ENCODE measurements at places on chromosomes 7 and 10.

DNA sequence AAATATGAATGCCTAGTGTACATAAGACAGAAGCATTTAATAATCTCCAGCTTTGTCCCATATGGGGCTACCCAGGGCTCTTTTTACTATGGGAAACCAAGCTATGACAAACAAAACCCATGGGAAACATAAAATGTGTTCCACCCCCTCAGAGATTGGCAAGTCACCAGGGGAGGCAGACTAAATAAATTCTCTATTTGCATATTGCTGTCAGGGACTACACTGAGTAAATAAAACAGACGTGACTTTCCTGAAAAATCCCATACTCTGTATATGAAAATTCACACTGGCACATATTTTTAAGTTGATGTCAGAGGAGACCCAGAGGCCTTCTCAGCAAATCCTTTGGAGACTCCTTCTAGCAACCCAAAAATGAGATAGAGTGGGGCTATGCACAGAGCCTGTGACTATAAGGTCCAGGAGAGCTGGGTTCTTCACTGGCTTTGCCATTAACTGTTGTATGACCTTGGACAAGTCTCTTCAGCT, 44.0 kb upstream of the HPSE2 start:
- DNase-seq = no peak

DNA sequence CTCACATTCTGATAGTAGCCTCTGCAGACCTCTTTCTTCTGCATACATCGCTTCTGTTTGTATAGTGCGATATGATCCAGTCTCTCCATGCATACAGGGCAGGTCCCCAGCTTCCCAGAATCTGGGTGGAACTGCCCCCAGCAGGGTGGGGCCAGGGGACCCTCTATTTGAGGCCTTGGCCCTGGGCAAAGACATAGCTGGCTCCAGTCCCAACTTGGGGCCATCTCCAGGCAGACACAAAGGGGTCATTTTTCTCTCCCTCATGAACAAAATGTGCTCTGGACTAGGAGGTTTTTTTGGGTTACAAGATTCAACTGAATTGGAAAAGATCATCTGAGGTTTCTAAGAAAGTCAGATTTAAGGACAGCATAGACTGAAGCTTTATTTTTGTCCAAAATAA, 21.1 kb upstream of the HSPA12A start:
- DNase-seq = no peak

- no peak for DNase-seq
These were observed 20.3 kb downstream of the VCL start for GRCh38 chr10:74018241-74018640.

DNA sequence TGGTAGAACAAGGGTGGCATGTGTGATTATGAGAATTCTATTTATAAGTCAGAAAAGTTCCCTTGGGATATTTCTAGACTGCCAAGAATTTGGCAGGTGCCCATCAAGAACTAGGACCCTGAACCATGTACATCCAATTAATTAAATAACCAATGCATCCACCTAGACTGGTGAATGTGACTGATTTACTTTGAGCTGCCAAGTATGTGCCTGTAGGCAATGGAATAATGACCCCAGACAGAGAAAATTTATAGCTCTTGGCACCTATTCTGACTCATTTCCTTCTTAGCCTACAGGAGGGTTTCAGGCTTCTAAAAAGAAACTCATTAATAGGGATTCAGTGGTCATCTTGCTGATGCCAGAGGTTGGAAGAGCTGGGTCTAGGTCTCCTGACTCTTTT, 54.9 kb downstream of the KCNH2 start:
- no peak for DNase-seq

- no peak for DNase-seq
These were observed 46.2 kb downstream of the DAGLB start for GRCh38 chr7:6401536-6401935.

GRCh38 chr10:79206300-79207095, 137.7 kb downstream of the ZMIZ1 start:
- no peak for DNase-seq

- DNase-seq = no peak
These were observed 19.3 kb downstream of the TCAF1 start for GRCh38 chr7:143882604-143883078.

DNA sequence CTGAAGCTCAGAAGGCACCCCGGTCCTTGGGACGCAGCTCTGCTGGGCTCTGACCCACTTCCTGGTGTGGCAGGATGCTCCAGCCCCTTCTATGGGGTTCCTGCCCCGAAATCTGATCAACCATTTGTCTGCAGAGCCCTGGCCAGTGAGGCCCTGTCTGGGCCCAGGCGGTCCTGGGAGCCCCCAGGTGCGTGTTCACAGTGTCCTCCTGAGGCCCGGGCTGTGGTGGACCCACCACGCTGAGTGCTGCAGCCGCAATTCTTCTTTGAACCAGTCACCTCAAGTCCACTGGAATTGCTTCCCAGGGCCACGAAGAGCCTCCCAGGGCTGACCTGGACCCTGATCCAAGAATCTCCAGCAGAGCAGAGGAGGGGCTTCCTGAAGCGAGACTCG, 19.1 kb downstream of the KNDC1 start:
- DNase-seq = no peak

DNA sequence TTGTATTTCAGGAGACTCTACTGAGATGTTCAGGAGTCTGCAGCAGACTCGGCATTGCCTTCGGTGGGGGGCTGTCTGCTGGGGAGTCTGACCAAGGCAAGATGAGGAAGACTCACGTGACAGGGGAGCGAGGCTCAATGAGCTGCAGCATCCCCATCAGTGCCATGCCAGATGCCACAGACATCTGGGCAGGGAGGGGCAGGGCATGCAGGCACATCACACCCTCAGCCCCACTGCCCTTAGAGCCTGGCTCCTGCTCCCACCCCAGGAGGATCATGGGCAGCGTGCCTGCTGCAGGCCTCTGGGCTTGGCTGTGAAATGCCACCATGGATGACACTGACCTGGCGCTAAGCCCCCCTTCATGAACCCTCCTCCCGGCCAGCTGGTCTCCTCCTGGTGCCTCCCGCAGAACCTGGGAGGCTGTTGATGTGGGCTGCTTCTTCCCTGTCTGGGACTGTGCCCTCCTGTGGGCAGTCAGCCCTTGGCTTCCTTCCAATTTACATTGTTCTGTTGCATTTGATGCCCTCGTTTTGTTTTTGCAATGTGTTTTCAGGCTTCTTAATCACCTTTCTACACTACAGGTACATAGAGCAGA, 235.0 kb downstream of the PAXIP1 start:
- DNase-seq = no peak

GRCh38 chr10:96507044-96507443, 6.7 kb downstream of the TLL2 start:
- no peak for DNase-seq

DNA sequence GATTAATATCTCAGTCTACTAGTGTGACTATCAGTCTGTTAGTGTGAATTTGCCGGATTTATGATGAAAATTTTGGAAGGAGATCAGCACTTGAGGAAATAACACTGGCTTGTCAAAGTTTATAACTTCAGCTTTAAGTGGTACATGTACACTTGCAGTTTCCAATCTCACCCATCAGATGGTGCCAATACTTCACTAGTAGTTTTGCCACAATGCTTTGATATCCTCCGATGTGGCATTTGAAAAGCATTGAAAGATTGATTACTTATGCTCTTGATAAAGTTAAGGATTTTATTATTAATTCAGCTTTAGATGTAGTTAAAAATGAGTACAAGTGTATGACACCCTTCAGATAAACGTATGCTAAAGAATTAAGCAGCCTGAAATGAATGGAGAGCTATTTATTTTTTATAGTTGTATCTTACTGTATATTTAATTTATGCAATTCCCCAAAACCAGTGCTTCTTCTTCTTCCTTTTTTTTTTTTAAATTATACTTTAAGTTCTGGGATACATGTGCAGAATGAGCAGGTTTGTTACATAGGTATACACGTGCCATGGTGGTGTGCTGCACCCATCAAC, 98.2 kb downstream of the ANLN start:
- no peak for DNase-seq

GRCh38 chr10:87861953-87862678, 1.2 kb downstream of the KLLN start:
- peak; percentile 94 for DNase-seq

DNA sequence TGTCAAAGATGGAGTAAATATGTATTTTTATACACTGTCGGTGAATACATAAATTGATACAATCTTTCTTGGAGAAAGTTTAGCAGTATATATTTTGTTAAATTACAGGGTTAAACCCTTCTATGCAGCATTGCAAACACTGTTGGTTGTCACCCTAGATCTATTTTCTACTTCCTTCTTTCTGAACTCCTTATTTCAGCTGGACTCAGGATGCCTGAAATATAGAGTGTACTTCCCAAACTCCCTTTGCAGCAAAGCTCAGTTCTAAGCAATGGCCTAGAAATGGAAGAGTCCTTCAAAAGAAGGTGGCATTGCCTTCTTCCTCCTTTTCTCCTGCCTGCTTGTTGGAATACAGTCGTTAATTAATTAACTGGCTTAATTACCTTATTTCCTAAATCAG, 20.6 kb downstream of the CUBN start:
- no peak for DNase-seq

GRCh38 chr10:12431151-12432101, 82.1 kb downstream of the CAMK1D start:
- DNase-seq = no peak

GRCh38 chr10:87593702-87594101, 66.0 kb upstream of the PAPSS2 start:
- DNase-seq = no peak

GRCh38 chr10:89390476-89391225, 1.8 kb upstream of the IFIT1 start:
- no peak for DNase-seq

DNA sequence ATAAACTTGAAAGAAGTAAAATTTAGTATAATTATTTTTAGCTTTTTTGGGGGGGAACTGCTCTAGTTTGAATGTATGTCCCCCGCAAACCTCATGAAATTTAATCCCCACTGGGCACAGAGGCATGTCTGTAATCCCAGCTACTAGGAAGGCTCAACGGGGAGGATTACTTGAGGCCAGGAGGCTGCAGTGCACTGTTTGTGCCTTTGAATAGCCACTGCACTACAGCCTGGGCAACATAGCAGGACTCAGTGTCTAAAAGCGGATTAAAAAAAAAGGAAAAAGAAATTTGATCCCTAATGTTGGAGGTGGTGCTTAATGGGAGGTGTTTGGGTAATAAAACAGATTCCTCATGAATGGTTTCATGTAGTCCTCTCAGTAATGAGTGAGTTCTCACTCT, 43.1 kb upstream of the PHF14 start:
- no peak for DNase-seq

DNA sequence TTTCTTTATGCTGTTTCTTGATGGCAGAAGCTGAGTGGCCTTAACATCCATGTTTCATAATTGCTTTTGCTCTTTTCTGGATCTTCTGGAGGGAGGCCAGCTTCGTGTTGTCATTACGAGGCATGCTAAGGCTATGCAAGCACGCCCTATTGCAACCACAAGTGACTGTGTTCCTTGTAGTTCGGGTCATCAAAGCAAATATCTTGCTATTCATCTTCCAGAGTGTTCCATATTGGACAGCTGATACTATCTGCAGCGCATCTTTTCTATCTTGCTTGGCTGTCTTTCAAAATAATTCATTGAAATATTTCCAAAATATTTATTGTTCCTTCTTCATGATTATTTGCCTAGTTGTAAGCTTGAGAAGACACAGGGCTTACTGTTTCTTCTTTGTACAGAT, 5.0 kb downstream of the EPHB6 start:
- DNase-seq = no peak

GRCh38 chr10:78768041-78768835, 300.5 kb upstream of the ZMIZ1 start:
- DNase-seq = no peak

DNA sequence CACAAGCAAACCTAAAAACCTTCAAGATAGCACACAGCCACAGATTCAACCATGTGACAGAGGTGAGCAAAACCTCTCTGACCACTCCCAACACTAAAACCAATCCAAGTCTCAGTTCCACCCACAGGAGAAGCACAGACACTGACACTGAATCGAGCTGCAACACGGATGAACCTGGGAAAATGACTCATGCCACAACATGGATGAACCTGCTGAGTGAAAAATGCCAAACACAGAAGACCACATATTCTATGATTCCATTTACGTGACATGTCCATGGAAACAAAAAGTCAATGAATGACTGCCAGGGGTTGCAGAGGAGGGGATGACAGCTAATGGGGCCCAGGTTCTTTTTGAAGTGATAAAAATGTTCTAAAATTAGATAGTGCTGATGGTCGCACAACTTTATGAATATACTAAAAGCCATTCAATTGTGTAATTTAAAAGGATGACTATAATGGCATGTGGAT, 22.0 kb downstream of the CYTH3 start:
- DNase-seq = peak; percentile 60

DNA sequence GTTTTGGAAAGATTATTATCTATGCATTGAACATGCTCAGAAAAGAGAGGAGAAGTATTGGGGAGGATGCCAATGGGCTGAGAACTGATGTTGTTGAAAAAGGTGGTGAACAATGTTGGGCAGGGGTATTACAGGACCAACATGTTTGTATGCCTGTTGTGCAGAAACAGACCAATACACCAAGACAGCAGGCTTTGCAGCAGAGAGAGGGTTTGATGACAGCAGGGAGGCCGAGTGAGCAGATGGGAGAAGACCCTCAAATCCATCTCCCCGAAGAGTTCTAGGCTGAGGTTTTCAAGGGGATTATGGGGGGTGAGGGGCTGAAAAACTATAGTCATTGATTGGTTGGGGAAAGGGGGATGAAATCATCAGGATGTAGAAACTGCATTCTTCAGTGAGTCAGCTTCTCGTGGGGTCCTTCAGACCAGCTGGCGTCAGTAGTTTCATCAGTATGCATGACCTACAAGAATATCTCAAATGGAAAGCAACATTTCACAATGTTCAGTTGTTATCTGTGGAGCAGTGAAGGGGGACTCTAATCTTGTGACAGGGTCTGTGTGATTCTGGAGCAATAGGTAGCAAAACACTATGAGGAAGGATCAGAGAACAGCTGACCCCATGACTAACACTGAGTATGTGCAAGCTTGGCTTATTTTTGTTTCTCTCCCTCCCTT, 167.8 kb downstream of the BAMBI start:
- no peak for DNase-seq

DNA sequence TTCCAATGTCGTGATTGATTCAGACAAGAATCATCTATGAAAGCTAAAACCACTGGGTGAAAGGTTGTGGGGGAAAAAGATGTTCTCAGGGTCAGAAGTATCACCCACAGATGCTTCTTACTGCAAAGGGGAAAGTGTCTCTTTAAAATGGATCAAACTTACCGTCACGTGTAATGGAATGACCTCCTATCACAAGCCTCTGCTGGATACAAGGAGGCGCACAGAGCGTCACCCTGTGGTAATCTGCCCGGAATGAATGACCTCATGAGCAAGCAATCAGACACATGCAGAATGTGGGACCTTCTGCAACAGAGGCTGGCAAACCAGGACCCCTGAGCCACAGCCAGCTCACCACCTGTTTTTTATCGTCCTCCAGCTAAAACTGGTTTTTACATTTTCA, 33.0 kb downstream of the WIPF3 start:
- DNase-seq = no peak

DNA sequence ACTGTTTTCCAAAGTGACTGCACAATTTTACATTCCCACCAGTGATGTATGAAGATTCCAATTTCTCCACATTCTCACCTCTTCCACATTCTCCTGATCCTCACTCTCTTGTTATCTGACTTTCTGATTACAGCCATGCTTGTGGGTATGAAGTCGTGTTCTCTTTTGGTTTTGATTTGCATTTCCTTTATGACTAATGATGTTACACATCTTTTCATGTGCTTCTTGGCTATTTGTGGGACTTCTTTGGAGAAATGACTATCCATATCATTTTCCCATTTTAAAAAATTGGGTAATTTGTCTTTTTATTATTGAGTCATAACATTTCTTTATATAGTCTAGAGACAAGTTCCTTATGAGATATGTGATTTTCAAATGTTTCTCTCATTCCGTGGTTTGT, 10.5 kb upstream of the GIMAP8 start:
- no peak for DNase-seq

All from activated CD4-positive, alpha-beta T cell treated with anti-CD3 and anti-CD28 coated beads, Interleukin-2, amount 50 U/mL, for 48 hours (primary cell).